ENCODE measurements at places on chromosomes 7 and 10.
A peak's percentile ranks its signal among the peaks of the same experiment; 100 is the strongest.

DNA sequence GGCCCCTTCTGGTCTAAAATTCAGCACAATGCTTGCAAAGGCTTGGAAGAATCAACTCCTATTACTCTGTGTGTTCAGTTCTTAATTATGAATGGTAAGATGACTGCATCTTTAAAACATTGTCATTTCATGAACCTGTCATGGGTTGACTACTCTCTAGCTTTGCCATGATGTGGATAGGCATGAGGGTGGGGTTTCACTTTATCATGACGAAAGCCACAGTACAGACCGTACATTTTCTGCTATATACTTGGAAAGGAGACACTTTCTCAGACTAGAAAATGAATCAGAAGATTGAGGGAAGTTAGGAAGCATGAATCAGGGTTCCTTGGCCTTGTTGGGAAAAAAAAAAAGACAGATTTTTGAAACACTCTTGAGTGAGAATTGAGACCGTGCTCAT is 19.7 kb upstream of the MSRB2 start:
- H3K27ac ChIP-seq: no peak overlapping the region
- H3K4me3 ChIP-seq: no peak overlapping the region
- no peaks in the 10 kb centered on the region for H3K36me3 ChIP-seq
- H3K27me3 ChIP-seq: no peaks in the 10 kb centered on the region
- no peak for DNase-seq

- H3K4me3 ChIP-seq: no peak overlapping the region
- no peak overlapping the region for H3K27ac ChIP-seq
- no peaks in the 10 kb centered on the region for H3K36me3 ChIP-seq
- peaks cover 15% of the 10 kb centered on the region for H3K4me1 ChIP-seq
- no peaks in the 10 kb centered on the region for H3K27me3 ChIP-seq
- DNase-seq: no peak
Measured at GRCh38 chr7:26813432-26813831, 51.0 kb downstream of the SKAP2 start.

GRCh38 chr10:102410429-102411073 is 8.0 kb downstream of the PSD start:
- no peaks in the 10 kb centered on the region for H3K27me3 ChIP-seq
- H3K4me3 ChIP-seq: no peak overlapping the region
- no peak overlapping the region for H3K27ac ChIP-seq
- H3K4me1 ChIP-seq: peaks cover 31% of the 10 kb centered on the region

- H3K27ac ChIP-seq: peak overlapping the region; percentile 76
- H3K4me3 ChIP-seq: no peak overlapping the region
Measured at GRCh38 chr10:77504873-77505257, 132.7 kb downstream of the KCNMA1 start.

GRCh38 chr10:132011024-132011423 is 29.3 kb upstream of the BNIP3 start:
- no peaks in the 10 kb centered on the region for H3K27me3 ChIP-seq
- H3K27ac ChIP-seq: no peak overlapping the region
- H3K36me3 ChIP-seq: no peaks in the 10 kb centered on the region
- H3K4me1 ChIP-seq: no peaks in the 10 kb centered on the region

DNA sequence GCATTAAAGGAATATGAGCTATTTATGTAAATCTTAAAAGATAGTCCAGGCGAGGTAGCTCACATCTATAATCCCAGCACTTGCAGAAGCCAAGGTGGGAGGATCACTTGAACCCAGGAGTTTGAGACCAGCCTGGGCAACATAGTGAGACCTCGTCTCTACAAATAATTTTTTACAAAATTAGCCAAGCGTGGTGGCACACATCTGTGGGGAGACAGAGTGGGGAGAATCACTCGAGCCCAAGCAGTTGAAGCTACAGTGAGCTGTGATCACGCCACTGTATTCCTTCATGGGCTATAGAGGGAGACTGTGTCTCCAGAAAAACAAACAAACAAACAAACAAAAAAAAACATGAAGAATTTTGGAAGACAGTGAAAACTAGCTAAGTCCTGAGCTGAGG is 28.4 kb downstream of the HERC4 start:
- peaks cover 18% of the 10 kb centered on the region for H3K36me3 ChIP-seq
- no peak overlapping the region for H3K27ac ChIP-seq
- H3K4me1 ChIP-seq: peaks cover 6% of the 10 kb centered on the region
- no peak for DNase-seq
- H3K4me3 ChIP-seq: no peak overlapping the region
- H3K27me3 ChIP-seq: no peaks in the 10 kb centered on the region

DNA sequence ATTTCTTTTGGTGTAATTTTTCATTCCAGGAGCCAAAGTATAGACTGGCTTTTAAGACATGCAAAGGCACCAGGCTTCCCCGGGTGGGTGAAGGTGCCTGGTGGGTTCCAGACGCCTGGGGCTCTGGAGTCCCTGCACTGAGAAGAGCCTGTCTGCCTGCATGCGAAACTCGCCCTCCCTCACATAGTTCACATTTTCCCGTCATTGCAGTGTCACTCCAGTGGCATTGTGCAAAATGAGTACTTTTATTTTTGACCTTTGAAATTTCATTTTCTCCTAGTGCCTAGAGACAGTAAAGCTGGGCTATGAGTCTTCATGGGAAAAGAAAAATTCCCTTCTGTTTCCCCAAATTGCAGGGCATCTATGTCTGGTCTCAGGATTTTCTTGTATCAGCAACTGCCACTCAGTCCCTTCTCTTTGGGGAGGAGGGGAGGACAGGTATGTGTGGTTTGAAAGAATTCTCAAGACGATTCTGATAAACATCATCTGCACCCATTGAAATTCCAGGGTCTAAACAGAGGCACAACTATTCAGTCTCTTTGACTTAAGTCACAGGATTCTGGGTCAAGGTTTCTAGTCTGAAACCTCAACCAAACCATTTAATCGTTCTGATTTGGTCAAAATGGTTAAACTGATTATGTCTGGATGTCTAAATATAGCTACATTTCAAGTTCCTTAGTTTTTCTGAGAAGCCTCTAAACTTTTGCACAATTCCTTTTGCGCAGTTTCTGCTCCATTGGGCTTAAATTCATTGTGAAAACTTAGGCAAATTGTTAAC is 107.8 kb downstream of the CYP26A1 start:
- H3K4me1 ChIP-seq: no peaks in the 10 kb centered on the region
- H3K36me3 ChIP-seq: no peaks in the 10 kb centered on the region
- H3K27ac ChIP-seq: no peak overlapping the region
- no peak overlapping the region for H3K4me3 ChIP-seq
- DNase-seq: no peak

DNA sequence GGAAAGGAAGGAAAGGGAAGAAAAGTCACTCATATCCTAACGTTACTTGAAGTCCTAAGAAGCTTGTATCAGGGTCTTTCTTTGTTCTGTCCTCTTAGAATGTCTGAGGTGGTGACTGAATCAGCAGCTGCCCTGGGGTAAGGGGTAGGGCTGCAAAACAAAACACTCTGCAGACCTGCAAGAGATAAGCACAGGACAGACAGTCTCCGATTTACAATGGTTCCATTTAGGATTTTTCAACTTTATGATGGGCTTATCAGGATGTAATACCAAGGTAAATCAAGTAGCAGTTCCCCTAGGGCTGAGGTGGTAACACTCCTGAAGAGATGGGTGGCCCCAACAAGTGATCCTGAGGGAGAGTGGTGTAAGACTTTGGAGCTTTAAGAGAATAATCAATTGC is 16.5 kb downstream of the KDM7A start:
- H3K27me3 ChIP-seq: no peaks in the 10 kb centered on the region
- peak; percentile 48 for DNase-seq
- no peak overlapping the region for H3K4me3 ChIP-seq
- no peaks in the 10 kb centered on the region for H3K36me3 ChIP-seq
